ENCODE measurements at places on chromosomes 7 and 10. TPM values are rescaled to one million over a fixed set of nuclear protein-coding genes. Genes with fewer than 3 reads are reported as not detected.

Gene CCL24
- total RNA-seq = not detected

Gene SMO
- 3.2 TPM for total RNA-seq

Gene DOCK4
- 29.5 TPM for total RNA-seq

Gene MOGAT3
- not detected for total RNA-seq

Gene SPDYE6
- total RNA-seq = 0.15 TPM

Gene PTF1A
- total RNA-seq = not detected

Gene TBL2
- 135 TPM for total RNA-seq

Gene TMEM273
- total RNA-seq = not detected

Gene LOXL4
- total RNA-seq = 78.2 TPM

Gene LIPN
- total RNA-seq = not detected

Gene NCF1
- total RNA-seq = not detected

Gene EBF3
- total RNA-seq = 16.5 TPM

Gene DCLRE1A
- total RNA-seq = 4.8 TPM

Gene PCLO
- total RNA-seq = 0.33 TPM

Gene SLC39A12
- not detected for total RNA-seq

Gene LRRC18
- under 0.01 TPM for total RNA-seq

Gene C7orf57
- total RNA-seq = not detected

Gene ICA1
- total RNA-seq = 0.33 TPM

Data from smooth muscle cell of trachea (primary cell).